ENCODE measurements at places on chromosomes 2 and 18.

GRCh38 chr2:14633461-14634181 lies 1.1 kb downstream of the LRATD1 start:
- no peak for DNase-seq

DNA sequence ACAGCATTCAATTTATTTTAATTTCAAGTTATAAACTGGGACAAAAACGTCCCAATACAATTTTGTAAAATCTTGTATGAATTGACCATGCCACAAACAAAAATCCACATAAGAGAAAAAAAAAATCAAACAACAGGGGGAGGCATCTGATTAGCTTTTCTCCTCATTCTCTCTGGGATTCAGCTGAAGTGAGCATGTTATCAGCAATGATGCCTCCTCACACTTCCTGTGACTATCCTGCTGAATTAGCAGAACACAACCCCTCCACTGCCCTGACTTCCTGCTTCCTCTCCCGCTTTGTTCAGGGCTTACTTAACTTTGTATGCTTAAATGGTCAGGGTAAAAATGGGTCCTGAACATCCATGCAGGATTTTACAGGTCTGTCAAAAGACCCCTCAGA lies 132.2 kb upstream of the ITGB6 start:
- DNase-seq, result no peak

GRCh38 chr2:238850091-238850490 lies 2.2 kb downstream of the TWIST2 start:
- no peak for DNase-seq

- no peak for DNase-seq
Measured at GRCh38 chr2:105443617-105444598, 45.1 kb upstream of the FHL2 start.

GRCh38 chr2:46645681-46646162 lies 166.4 kb downstream of the TMEM247 start:
- DNase-seq, result no peak

DNA sequence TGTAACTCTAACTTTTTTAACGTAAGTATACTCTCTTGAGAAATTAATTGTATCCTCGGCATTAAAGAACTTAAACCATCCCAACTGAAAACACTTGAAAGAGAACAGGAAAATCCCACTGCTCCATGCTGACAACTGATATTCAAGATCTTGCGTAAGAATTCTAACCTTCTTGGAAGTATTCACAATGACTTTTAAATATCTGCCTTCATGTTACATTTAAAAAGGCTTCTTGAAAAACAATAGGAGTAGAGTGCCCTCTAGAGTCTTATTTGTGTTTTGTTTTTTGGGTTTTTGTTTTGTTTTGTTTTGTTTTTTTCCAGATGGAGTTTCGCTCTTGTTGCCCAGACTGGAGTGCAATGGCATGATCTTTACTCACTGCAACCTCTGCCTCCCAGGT lies 65.4 kb upstream of the DNAJC10 start:
- DNase-seq, result no peak

DNA sequence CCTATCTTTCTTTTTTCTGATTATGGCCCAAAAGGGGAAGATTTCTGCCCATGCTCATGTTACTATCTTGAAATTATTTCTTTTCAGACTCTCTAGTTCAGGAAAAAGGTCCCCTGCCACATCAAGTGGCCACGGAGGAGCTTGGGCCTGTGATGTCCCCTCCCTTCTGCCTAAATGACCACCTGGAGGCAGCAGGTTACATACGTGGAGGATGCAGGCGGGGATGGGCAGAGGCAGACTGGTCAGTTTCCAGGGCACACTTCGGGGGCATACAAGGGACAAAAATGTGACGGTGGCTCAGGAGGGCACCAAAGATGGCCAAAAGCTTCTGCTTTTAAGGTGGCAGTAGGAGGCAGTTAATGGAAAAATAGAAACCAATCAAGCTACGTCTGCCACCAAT lies 30.7 kb upstream of the STEAP3 start:
- no peak for DNase-seq

GRCh38 chr18:78965260-78965659 lies 14.4 kb upstream of the SALL3 start:
- no peak for DNase-seq

GRCh38 chr2:62489162-62489561 lies 16.8 kb downstream of the TMEM17 start:
- no peak for DNase-seq

DNA sequence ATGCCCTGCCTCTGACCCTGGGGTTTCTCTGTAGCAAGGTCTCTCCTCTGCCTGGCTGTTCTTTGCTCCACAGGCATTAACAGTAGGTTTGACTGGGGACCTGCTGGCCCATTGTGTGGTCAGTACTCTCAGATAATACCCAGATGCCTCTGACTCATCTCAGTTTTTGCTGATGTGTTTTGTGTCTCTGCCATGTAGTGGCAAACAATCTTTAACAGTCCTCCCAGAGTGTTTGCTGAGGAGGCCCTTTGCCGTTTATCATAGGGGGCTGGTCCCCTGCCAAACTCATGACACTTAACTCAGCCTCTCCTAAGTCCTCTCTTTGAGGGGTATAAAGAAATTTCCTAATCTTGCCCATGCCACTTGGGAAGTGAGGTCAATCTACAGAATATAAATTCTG lies 793.7 kb upstream of the FANCL start:
- no peak for DNase-seq

DNA sequence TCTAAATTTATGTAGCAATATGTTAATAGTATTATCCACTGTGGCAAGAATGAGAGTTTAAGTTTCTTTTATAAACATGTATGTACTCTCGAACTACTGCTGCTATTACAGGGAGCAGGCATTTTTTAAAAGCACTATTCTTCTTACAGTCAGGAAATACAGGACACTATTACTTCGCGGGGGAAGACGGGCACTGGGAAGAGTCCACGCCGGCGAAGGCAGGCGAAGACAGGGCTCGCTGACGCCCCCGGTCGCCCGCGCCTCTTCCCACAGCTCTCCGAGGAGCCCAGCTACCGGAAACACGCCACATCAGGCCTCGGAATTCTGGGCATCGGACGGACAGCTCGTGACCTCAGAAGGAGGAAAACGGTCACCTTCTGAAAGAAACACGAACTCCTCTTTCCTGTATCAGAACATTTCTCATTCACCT lies 90.2 kb downstream of the FAM161A start:
- peak; percentile 78 for DNase-seq

DNA sequence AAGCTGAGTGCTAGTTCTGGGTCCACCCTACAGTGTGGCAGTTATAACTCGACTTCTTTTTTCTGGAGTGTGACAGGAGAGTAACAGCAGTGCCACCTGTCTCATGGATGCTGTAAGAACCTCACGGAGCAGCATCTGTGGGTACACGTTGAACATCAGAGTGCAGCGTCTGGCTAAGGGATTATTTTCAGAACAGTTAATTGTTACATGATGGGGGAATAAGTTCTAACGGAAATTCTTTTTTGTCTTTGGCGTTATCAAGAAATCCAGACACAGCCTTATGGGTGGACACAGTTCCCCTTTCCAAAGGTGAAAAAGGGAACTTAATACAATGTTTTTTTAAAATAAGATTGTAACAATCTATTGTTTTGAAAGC lies 28.3 kb upstream of the TOGARAM2 start:
- no peak for DNase-seq

DNA sequence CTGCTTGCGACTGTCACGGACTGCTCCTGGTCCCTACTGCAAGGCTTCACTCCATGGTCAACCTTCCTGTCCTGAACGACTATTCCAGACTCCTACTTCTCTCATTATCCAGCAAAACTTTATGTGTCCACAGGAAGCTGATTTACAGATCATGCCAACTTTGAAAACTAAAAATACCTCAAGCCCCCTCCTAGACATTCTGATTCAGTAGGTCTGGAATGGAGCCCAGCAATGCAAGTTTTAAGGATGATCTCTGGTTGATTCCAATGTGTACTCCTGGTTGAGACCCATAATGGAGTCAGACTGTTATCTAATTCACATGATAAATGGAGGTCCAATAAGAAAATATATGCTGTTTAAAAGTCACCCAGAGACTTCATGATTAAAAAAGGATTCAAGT lies 13.1 kb upstream of the LRATD1 start:
- no peak for DNase-seq

DNA sequence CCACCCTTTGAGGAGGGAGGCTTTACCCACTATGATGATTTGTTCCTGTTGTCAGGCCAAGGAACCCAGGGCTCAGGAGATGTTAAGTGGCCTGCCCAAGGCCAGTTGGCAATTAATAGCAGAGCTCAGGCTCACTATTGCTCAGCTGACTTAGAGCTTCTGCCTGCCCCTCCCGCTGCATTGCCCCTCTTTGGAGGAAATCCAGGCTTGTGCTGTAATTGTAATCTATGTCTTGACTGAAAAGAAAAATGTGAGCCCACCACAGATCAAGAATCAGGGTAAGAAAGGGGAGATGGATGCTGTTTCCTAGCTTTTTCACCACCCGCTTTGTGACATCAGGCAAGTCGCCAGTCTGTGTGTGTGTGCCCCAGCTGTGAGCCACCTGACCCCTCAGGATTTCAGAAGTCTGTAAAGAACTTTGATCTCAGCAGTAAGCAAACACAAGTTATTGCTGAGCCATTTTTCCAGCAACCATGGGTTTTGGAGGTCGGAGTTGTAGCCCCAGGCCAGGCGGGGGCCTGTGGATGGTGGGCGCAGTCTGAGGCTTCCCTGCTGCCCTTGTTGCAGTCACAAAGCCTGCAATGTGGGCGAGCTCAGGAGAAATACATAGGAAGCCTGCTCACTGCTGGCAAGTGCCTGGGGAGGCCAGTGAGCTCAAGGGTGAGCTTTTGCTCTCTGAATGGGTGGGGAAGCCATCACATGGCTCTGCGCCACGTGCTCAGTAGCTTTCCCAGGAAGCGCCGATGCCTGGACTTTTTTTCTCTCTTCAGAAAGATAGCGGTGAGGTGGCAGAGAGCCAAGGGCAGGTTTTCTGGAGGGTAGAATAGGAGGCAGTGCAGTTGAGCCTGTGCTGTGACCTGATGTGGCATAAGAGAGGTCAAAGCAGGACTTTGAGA lies 6.1 kb downstream of the CABLES1 start:
- DNase-seq, result no peak

GRCh38 chr18:45554389-45554737 lies 60.9 kb upstream of the SLC14A2 start:
- DNase-seq, result peak; percentile 69

DNA sequence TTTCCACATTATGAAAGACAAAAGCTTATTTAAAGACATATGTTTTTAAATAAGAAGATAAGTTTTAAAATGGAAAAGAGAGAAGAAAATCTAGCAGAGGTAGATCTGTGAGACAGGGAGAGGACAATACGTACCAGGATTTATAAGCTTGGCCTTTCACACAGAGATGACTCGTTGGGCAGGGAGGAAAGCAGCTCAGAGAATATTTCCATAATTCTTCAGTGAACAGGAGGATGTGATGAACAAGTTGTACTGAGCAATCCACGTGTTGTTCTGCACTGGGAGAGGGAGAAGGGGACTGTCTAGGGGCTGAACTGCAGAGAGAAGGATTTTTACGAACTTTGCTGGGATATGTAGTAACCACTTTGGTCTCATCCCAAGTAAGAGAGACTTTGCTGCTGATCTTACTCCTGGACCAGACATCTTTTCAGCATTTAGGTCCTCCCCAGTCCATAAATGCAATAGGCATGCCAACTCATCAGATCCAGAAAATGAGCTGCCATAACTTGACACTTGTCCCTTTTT lies 162.5 kb upstream of the SETBP1 start:
- no peak for DNase-seq

DNA sequence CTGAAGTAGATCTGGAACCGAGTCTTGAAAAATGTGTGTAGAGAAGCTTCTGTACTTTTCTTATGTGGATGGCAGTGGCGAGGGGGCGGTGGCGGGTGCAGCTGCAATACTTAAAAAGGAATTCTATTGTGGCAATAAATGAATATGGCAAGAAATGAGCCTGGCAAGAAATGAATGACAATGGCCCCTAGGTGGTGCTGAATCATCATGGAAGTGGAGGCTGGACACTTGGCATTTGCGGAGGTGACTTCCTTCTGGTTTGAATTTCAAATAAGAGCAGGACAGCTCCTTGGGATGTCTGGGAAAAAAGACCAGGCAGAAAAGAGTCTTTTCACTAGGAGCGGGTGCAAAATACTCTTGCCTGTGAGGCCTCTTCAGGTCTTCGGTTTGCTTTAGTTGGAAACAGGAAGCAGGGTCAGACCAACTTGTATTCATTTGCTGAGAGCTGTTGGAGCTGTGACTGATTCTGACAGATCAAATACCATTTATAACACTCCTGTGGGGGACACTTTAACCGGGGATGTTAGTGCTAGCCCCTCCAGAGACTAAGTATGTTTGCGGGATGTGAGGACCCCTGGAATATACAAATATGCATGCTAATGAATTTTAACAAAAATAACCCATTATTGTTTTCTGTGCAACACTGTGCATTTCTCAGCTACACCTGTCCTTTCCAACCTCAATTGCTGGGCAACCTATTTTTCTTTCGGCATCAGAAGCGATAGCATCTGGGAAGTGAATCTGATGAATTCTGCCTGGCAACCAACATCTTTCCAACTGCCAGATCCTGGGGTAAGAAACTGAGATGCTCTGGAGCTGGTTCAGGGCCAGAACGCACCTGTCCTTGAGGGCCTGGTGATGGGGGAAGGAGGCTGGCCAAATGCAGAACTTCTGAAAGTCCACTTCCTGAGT lies 35.4 kb downstream of the FASTKD2 start:
- peak; percentile 58 for DNase-seq

GRCh38 chr18:32021756-32022564 lies 3.3 kb downstream of the RNF125 start:
- DNase-seq, result no peak

GRCh38 chr2:216775043-216775453 lies 79.7 kb upstream of the IGFBP5 start:
- DNase-seq, result peak; percentile 32

DNA sequence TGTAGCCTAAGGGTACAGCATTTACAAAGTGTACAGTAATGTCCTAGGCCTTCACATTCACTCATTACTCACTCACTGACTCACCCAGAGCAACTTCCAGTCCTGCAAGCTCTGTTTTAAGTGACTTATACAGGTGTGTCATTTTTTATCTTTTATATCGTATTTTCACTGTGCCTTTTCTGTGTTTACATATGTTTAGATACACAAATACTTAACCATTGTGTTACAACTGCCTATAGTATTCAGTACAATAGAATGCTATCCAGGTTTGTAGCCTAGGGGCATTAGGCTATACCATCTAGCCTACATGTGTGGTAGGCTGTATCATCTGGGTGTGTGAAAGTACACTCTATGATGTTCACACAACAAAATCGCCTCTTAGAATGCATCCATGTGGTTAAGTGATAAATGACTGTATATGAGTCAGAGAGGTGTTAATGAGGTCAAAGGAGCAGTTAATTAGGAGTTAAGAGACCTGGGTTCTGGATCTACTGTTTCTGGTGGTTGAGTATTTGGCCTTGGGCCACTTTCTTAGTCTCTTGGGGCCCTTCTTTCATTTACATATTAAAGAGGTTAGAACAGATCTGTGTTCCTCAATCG lies 149.1 kb downstream of the GREB1L start:
- DNase-seq, result no peak

- DNase-seq, result no peak
Measured at GRCh38 chr18:28267878-28268625, 91.1 kb upstream of the CDH2 start.

GRCh38 chr2:98702127-98702802 lies 28.7 kb downstream of the MGAT4A start:
- DNase-seq, result no peak

- DNase-seq, result no peak
Measured at GRCh38 chr2:50850290-50850969, 181.5 kb downstream of the NRXN1 start.

All from renal cortex interstitium (tissue), 15 donors.